Urinary bladder (tissue), 4 donors: ENCODE measurements at places on chromosomes 5 and 9. TPM values are rescaled to one million over a fixed set of nuclear protein-coding genes. Genes with fewer than 3 reads are reported as not detected.

The IL5 gene
- polyA plus RNA-seq = not detected

The PANK3 gene
- polyA plus RNA-seq = 12.3 TPM

The SURF6 gene
- 30.4 TPM for polyA plus RNA-seq

The LCN1 gene
- not detected for polyA plus RNA-seq

The C5orf52 gene
- polyA plus RNA-seq = not detected

The BAAT gene
- 0.06 TPM for polyA plus RNA-seq

The IRX2 gene
- polyA plus RNA-seq = 0.20 TPM

The FAM221B gene
- polyA plus RNA-seq = not detected

The SLIT3 gene
- polyA plus RNA-seq = 64.7 TPM

The WNT8A gene
- not detected for polyA plus RNA-seq

The IFNA21 gene
- not detected for polyA plus RNA-seq

The SLF1 gene
- 2.1 TPM for polyA plus RNA-seq

DNA sequence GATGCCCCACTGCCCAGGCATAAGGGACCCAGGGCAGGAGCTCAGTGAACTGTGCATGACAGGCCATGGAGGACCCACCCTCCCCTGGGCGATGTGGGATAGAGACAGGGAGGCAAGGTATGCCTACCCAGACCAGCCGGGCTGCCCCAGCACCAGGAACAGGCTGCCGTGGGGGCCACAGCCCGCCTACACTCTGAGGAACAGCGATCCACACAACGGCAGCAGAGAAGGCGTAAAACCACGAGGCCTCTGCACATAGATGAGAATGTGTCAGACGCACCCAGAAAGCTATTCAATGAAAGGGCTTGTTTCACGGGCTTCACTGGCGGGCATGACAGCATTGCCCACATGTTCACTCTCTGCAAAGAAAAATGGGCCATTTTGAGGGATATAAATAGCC is 49.5 kb downstream of the SEMA4D start:
- DNase-seq = no peak

DNA sequence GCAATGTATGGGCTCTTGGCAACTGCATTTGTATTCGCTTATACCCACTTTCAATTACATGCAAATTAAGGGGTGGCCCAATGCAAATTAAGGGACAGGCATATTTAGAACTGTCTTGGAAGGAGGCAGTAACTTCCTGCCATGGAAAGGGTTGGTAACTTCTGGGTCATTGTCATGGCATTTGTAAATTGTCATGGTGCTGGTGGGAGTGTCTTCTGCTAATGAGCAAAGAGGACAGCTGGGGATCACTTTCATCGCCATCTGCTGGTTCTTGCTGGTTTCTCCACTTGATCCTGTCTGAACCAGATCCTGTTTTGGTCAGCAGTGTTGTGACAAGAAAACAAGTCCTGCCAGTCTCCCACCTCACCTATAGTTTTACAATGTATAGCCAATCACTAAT is 23.3 kb upstream of the UGT3A2 start:
- DNase-seq = no peak

DNA sequence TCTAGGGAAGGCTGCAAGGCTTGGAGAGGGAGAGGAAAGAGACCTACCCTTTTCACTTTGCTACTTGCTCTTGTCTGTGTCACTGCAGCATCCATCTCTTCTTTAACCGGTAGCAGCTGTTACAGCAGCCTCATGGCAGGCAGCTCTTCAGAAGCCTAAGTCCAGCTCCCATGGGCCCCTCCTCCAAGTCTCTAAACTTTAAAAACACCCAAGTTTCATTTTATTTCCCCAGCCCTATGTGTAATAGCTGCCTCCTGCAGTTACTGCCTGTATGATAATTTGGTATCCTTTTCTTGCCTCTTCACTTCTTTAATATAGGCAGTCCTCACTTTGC is 313.1 kb upstream of the PIK3R1 start:
- DNase-seq = no peak

DNA sequence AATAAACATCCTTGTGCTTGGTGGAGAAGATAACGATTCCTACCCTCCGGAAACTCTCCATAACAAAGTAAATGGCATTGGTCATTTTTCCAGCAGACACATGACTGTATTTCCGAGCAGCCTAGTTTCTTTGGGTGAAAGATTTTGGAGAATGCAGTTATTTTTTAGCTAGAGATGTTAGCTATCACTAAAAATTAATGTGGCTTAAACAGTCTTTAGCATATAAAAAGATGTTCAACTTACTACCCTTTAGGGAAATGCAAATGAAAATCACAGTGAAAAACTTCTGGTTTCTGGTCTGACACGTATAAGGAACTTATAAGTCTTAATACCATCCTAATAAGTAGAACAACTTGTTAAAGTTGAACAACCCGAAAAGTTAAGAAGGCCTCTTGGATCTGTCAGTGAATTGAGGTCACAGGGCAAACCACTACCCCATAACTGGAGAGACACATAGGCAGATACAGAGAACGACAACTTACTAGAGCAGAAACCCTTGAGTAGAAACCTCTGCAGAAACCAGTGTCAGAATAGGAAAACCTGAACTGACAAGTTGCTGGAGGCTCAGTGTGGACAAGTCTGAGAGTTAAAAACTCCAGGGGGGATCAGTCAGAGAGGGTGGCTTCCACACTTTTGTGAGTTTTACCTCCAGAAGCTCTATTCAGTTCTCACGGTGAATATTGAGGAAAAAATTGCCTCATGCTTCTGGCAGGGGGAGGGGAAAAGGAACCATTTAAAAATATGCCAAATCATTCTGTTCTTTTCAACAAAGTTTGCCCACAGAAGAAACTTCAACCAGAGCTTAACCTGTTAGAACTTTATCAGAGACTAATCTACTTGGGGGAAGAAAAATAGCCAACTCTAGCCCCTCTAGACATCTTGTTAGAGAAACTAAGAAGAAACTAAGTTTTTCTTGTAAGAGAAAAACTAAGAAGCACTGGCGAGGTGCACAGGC is 325.2 kb upstream of the RPS23 start:
- DNase-seq = no peak

DNA sequence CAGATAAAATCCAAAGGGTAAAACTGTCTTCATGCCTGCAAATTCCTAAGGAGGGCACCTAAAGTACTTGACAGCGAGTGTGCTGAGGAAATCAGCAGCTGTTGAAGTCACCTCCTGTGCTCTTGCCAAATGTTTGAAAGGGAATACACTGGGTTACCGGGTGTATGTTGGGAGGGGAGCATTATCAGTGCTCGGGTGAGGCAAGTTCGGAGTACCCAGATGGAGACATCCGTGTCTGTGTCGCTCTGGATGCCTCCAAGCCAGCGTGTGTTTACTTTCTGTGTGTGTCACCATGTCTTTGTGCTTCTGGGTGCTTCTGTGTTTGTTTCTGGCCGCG is 727 bp upstream of the ADRB2 start:
- DNase-seq = peak; percentile 26

- no peak for DNase-seq
Observed at GRCh38 chr5:76280494-76280893, 122.6 kb upstream of the IQGAP2 start.

DNA sequence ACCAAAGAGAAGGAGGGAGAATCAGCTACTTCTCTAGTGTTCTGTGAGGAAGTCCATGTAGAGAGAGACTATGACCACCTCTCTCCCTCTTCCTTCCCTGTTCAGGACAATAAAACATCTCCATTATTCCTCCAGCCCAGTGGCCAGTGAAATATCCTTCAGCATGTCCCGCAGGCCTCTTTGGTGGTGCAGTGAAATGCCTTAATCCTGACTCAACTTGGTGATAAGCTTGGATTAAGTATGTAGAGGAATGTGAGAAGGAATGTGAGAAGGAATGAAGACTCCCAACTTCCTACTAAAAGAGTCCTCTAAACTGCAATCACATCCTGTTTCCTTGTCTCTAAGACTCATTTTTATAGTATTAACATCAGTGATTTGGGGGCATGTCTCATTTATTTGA is 167.3 kb downstream of the TRPM3 start:
- DNase-seq = no peak

DNA sequence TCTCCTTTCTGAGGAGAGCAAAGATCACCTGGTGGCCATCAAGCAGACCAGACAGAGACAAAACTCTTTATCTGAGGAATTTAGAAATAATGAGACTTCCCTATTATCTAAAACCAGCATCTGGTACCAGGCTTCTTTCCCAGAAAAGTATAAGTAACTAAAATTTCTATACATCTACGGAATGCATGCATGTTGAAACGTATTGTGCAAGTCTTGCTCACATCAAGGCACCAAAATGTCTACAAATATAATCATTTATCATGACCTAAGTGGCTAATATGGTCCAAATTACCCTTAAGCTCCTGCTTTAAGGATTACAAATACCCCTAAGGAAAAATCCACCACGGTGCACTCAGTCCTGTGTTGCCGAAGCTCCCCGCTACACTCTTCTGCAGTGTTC is 286.3 kb downstream of the CDH18 start:
- no peak for DNase-seq

DNA sequence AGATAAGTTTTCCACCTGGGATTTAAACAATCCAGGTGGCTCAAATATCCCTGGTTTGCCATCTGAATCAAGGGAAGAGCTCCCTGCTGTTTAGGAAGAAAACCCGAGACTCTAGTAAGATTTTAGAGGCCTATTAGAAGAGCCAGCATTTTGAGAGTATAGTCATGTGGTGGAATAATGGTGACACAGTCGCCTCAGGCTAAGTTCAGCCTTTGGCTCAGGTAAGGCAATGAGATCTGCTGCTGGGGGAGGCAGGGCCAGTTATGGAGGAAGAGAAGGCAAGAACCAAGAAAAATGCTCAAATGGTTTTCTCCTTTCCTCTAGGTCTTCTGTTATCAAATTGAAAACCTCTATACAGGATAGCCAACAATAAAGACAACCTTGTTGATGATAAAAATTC is 16.2 kb downstream of the RAD1 start:
- no peak for DNase-seq

DNA sequence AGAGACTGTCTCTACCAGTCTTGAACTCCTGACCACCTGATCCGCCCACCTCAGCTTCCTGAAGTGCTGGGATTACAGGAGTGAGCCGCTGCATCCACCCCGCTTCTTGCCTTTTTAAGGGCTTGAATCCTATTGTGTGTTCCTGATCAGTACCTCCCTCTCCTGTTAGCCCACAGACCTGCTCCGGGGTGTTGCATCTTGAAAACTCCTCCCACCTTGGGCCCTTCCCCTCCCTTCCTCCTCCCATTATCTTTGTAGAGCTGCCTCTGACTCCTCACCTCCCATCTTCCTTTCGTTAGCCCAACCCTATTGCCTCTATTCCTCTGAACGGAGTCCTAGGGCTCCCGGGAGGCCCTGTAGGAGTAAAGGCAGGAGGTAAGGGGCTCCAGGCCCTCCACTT is 48.5 kb upstream of the NEK6 start:
- no peak for DNase-seq

DNA sequence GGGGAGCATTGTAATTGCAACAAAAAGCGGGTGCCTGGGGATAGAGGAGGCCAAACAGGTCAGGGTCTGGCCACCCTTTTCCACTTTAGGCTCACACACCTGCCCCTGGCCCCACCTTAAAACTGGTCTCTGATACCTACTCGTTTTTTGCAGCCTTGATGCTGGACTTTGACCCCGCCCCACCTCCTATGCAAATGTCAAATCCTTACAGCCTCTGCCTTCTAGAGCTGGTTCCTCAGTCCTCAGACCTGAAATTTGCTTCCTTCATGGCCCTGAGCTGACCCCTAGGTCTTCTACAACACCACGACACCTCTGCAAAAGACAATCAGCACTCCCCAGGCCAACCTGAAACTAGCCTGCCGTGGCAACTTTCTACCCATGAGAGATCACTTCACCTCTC is 37.7 kb downstream of the SMIM23 start:
- no peak for DNase-seq

GRCh38 chr9:137951597-137952490 is 74.3 kb downstream of the CACNA1B start:
- no peak for DNase-seq

- no peak for DNase-seq
Observed at GRCh38 chr5:65149827-65150226, 331.9 kb downstream of the ADAMTS6 start.

DNA sequence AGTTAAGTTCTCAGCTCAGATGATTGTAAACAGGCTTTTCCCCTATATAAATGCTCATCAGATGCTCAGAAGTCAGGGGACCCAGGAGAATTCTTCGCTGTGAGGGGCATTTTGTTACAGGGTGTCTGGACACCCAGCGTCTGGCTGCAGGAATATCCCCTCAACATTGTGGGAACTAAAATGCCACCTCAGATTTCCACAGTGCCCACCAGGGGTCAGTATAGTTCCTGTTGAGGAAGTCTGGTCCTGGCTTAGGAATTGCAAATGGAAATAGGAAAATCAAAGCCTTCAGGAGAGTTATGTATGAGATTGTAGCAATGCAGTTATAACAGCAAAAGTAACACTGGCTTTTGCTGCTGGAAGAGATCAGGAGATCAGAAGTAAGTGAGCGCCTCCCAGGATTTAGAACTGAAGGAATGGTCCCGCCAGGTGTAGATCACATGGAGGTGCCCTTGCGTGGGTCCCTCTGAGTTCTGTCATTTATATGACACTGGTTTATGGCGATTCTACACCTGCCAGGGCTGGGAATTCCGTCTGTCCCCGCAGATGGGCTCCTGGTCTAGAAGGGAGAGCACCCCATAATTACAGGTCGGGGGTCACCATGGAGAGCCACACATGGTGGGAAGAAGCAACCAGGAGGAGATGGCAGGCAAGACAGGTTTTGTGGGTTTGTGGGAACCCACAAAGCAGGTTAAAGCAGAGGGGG is 47.1 kb upstream of the CTSL start:
- peak; percentile 43 for DNase-seq

GRCh38 chr9:125908136-125908535 is 161.0 kb downstream of the PBX3 start:
- DNase-seq = no peak

- no peak for DNase-seq
Observed at GRCh38 chr5:142970440-142971030, 200.4 kb downstream of the ARHGAP26 start.

DNA sequence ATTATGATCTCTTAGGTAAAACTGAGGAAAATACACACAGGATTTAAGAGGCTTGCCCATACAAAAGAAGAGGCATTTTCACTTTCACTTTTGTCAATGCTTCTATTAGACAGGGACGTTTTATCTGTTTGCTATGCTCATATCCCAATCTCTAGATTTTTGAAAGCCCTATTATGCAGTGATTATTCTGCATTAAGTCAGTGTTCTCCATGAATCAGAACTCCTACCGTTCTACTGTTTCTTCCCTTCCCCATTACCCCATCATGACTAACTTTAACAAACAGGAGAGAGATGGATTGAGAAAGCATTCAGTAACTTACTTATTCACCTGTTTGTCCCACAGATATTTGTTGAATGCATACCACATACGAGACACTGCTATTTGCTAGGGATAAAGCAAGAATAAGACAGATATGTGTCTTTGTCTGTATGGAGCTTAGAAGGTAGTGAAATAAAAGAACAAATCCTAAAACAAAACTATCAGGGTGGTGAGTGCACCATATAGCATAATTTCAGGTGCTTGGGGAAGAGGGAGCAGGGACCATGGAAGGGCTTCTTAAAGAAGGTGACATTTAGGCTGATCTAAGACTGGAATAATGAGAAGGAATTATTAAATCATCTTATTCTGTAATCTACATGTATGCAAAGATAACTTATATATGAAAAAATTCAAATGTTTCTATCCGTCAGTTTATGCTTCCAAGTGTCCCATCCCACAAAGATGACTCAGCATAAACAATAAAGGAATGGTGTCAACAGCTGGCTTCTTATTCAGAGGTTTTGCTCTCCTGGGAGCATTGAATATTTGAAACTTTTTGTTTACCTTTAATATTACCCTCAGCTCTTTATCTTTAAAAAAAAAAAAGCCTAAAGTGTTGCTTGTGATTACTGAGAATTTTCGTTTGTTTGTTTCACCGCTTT is 328.1 kb downstream of the HINT1 start:
- no peak for DNase-seq
